Esophagus squamous epithelium (tissue), 5 donors: ENCODE measurements at places on chromosomes 16 and 17.

GRCh38 chr17:2028737-2029136 lies 1.2 kb upstream of the DPH1 start:
- DNase-seq = no peak

DNA sequence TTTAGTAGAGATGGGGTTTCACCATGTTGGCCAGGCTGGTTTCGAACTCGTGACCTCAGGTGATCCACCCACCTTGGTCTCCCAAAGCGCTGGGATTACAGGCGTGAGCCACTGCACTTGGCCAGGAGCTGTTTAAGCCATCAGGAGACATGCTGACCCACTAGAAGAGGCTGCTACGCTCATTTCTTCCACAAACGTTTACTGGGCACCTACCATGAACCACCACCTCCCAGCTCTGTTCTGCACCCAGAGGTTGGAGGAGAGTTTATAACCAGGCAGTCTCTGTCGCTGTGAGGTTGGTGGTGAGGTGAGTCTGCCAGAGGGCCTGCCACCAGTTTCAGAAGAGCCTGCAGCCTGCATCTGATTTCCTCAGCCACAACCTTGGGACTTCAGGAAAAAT lies 51.8 kb downstream of the SF3B3 start:
- no peak for DNase-seq

GRCh38 chr16:84502581-84502980 lies 1.9 kb downstream of the MEAK7 start:
- DNase-seq = no peak

DNA sequence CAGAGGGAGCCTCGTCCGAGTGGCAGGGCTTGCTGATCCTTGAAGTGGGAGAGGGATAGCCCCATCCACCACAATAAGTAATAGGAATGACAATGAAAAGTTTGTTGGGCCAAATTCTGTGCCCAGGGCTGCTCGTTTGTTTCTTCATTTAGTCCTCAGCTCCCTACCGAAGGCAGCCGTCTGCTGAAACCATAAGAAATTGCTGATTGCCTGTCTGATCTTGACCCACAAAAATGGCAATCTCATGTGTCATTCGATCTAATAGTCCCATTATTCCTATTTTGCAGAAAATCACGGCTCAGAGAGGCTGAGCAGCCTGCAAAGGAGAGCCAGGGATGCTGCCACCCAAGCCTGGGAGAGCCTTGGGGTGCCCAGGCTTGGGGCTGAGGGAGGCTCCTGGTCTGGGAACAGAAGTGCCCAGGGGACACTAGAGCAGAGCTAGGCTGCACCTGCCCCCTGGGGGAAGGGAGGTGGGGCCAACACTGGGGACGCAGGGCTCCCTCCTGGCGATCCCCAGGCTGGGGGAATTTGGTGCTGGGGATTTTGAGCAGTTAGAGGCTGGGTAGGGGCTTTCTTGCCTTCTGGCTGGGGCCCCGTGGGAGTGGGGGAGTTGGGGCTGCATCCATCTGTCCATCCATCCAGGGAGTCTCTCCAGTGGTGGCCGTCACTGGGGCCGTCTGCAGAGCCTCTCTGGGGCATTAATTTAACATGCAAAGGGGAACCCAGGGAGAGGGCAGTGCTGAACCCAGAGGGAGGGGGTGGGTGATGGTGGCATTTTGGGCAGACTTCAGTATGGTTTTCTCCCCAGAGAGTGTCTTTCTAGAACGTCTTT lies 53.5 kb downstream of the SOCS1 start:
- DNase-seq = no peak

- DNase-seq = no peak
These were observed 30.8 kb downstream of the CALB2 start for GRCh38 chr16:71389330-71389729.

DNA sequence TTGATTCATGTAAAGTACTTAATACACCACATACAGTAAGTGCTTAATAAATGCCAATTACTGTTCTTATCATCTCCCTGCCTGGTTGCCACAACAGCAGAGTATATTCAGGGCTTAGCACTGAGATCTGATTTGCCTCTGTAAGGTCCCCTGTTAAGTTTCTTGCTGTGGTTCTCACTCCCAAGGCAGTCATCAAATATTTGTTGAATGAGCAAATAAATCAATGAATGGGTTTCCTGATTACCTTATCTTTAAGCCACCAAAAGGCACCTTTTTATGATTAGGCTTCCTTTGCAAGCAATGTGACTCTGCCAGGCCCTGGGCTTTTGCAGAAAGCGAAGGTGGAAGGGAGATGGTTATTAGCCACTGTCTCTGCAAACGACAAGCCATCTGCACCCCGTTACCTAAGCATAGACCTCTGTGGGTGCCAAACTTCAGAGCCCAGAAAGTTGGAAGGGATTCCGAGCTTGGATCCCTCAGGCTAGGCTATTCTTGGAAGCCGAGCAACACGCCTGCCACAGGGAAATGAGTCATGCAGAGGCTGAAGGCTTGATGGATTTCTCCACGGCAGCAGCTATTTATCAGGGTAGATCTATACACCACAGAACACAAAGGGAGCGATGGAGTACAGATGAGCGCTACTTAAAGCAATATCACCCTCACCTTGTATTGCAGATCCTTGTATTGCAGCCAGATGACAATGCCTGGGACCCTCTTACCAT lies 102.0 kb downstream of the GRIN2A start:
- DNase-seq = no peak

- DNase-seq = no peak
These were observed 44.9 kb downstream of the SSH2 start for GRCh38 chr17:29885031-29885640.

DNA sequence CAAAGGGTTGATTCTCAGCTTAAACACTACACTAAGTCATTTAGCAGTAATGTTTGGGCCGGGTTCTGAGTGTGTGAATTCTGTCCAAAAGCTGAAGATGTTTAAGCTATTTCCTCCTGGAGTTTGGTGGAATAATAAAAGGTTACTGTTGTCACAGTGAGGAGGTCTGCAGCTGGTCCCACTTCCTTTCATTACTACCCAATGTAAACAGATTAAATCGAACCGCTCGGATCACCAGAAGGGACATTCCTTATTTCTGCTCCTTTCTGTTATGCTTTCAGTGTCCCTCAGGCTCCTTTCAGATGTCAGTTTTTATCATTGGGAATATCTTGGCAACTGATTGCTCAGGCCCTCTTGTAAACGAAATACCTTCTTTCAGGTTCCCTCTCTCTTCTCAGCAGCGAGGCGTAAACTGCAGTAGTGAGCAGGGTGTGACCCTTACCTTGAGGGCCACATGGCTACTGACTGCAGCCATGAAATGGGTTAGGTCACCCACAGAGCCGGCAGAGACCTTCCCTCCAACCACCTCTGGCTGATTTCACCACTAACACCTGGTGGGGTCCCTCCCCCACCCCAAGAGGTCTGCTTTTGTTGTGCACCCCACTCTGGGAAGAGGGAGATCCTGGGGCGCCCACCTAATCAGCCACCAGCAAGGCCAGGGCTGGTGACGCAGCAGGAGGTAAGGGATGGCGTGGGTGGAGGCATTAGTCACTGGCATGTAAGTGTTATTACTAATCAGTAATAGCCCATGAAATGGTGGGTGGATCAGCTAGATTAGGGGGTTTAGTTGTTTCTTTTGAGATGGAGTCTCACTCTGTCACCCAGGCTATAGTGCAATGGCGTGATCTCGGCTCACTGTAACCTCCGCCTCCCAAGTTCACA lies 117.6 kb downstream of the VPS53 start:
- no peak for DNase-seq

DNA sequence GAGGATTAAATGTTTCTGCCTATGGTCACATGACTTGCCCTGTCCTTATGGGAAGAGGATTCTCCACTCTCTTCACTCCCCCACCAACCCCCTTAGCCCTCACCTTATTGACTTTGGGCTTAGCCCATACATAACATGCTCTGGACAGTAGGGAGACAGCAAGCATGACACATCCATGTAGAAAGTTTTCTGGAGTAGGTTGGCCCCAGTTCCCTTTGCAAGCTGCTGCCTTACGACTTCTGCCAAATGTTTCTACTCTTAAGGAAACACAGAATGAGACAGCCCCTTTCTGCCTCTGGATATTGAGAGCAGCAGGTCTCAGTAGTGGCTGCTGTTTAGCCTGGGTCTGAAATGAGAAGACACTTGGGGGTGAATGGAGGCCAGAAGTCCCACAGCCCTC lies 282.2 kb downstream of the MAP2K6 start:
- no peak for DNase-seq

DNA sequence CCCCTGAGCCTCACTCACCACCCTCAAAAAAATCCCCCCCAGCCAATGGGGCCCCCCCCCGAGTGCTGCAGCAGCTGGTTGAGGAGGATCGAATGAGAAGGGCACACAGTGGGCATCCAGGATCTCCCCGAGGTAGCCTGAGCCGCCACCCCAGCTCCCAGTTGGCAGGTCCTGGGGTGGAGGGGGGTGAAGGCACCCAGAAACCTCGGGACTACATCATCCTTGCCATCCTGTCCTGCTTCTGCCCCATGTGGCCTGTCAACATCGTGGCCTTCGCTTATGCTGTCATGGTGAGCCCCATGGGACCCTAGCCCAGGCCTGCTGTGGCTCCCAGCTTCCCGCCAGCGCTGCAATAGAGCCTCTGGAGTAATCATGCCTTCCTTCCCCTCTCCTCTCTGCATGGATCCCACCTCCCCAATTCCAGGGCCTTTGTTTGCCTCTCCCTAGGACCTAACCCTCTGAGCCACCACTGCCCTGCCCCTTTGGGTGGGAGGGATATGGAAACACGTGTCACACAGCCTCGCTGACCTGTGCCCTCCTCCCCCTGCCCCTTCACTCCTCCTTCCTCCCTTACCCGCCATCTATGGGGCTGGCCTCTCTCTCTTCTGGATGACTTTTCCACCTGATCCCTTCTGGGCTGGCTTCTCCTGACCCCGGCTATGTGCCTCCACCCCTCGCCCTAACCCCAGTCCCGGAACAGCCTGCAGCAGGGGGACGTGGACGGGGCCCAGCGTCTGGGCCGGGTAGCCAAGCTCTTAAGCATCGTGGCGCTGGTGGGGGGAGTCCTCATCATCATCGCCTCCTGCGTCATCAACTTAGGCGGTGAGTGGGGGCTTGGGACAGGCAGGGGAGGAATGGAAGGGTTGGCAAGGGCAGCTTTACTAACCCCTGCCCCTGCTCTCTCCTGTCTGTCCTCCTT lies 1.9 kb downstream of the PRRT2 start:
- DNase-seq = no peak

- DNase-seq = no peak
These were observed 27.8 kb downstream of the TLE7 start for GRCh38 chr16:71414038-71414437.

DNA sequence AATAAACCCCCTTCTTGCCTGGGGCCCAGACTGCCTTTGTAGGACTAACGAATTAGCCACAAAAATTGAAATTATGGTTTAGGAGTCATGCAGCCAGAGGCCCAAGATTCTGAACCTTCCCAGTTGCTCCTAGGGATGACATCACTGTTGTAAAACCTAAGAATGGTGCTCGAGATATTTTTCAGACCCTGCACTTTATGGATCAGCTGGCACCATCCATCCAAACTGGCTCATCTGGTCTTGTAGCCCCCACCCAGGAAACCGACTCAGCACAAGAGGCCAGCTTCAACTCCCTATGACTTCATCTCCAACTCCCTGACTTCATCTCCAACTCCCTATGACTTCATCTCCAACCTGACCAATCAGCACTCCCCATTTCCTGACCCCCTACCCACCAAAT lies 10.9 kb upstream of the EVPL start:
- DNase-seq = no peak

DNA sequence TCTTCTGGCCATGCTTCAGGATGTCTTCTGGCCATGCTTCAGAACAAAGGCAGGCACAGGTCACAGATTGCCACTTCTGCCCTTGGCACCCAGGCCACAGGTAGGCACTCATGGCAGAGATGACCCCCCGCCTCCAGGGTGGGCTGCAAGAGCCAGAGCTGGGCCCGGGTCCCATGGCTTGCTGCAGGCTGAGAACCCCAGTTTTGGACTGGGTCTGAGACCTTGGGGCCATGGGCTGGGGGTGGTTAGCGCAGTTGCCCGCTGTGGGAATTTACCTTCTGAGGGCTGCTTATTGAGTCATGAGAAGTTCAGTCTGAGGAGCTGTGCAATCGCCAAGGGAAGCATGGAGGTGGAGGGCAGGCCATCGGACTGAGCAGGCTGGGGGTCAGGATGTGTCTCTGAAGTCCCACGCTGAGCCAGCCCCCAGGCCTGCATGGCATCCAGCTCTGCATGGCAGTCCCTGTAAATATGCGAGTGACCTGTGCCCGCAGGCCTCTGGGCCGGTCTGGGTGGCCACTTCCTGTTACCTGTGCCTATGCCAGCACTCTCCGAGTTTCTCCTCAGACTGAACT lies 1.7 kb downstream of the ANKRD13B start:
- DNase-seq = no peak

GRCh38 chr16:72362973-72363372 lies 191.0 kb upstream of the PMFBP1 start:
- DNase-seq = no peak

- DNase-seq = no peak
These were observed 160.6 kb downstream of the IRX3 start for GRCh38 chr16:54125751-54126655.

GRCh38 chr16:11169641-11170040 lies 86.4 kb downstream of the SOCS1 start:
- no peak for DNase-seq

DNA sequence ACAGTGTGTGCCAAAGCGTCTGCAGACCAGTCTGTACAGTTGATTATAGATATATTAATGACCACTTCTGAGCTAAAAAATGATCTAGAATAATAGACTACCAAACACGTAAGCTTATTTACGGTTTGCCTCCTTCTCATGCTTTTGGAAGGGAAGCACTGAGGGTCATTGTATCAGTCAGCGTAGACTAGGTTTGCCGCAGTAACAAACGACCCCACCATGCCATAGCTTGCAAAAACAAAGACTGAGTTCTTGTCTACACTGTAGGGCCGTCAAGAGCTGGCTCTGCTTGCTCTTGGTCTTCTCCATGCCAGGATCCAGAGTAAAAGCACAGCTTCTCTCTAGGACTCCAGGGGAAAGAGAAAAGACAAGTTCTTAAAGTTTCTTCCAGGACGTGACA lies 680.7 kb downstream of the MAF start:
- DNase-seq = no peak

- DNase-seq = no peak
These were observed 168.0 kb upstream of the IRX3 start for GRCh38 chr16:54454616-54455015.

DNA sequence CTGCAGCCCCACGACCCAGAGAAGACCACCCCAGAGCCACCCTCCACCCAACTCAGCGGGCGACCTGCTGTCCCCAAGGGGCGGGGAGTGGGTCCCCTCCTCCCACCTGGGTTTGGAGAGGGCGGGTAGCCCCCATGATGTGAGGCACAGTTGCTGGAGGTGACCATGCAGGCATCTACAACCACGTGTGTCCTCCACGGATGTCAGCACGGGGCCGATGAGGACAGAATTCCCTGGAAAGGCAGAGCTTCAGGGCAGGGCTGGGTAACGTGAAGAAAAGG lies 7.1 kb downstream of the UTS2R start:
- no peak for DNase-seq

DNA sequence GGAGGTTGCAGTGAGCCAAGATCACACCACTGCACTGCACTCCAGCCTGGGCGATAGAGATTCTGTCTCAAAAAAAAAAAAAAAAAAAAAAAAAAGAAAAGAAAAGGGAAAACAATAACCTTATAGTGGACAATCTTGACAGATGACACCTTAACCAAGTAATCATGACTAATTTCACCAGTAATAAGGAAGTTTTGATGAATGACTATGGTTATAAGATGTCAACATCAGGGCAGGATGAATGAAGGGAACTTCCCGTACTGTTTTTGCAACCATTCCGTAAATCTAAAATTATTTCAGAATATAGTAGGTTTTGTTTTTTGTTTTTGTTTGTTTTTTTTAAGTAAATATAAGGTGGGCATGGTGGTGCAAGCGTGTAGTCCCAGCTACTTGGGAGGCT lies 23.0 kb downstream of the GSPT1 start:
- no peak for DNase-seq
